A549 treated with ZK216348 at 1 μM for 4 hours (cell line): ENCODE measurements at places on chromosomes 2 and 18. TPM values are rescaled to one million over a fixed set of nuclear protein-coding genes. Genes with fewer than 3 reads are reported as not detected.

Gene CNTNAP5
- total RNA-seq = not detected in 5 replicates

Gene NT5DC4
- total RNA-seq = not detected in 5 replicates

Gene ST8SIA3
- total RNA-seq = not detected in 5 replicates

Gene DSC2
- 0.66 to 1.9 TPM (median 1.1 TPM) in 5 replicates for total RNA-seq

Gene NAT8
- total RNA-seq = not detected in 5 replicates
